Activated CD4-positive, alpha-beta T cell treated with anti-CD3 and anti-CD28 coated beads, Interleukin-2, amount 10 ng/mL, durations not matched to agents 24 days and 14 days (primary cell): ENCODE measurements at places on chromosomes 1 and 21.
A peak's percentile ranks its signal among the peaks of the same experiment; 100 is the strongest.

GRCh38 chr1:238664139-238664538 lies 722.2 kb upstream of the CHRM3 start:
- DNase-seq = no peak

GRCh38 chr1:176863613-176864012 lies 300.9 kb downstream of the ASTN1 start:
- no peak for DNase-seq

- DNase-seq = no peak
These were observed 183.2 kb upstream of the ZRANB2 start for GRCh38 chr1:71264039-71264438.

GRCh38 chr1:25492323-25492722 lies 51.1 kb upstream of the LDLRAP1 start:
- DNase-seq = no peak

DNA sequence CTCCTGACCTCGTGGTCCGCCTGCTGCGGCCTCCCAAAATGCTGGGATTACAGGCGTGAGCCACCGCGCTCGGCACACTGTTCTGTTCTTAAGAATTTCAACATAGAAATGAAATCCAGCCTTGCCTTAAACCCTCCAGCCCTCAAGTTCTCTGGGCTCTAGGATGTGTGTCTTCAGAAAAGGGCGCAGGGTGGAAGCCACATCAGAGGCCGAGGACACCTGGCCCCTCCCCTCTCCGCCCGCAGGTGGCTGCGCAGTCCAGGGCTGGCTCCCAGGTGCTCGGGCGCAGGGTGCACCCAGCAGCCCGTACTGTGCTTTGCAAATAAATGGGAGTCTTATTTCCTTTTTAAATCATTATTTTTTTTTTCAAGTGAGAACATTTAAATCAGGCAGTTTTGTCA lies 2.0 kb upstream of the C1orf174 start:
- DNase-seq = peak; percentile 80

DNA sequence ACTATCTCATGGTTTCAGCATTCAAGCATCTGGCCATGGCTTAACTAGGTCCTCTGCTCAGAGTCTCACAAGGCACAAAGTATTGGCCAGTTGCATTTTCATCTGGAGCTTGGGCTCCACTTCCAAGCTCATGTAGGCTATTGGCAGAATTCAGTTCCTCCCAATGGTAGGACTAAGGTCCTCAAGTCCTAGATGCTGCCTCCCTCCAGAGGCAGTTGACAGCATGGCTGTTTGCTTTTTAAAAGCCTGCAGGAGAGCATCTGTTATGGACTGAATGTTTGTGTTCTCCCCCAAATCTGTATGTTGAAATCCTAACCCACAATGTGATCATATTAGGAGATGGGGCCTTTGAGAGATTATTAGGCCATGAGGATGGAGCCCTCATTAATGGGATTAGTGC lies 38.0 kb upstream of the HLX start:
- DNase-seq = no peak

GRCh38 chr1:50417507-50417906 lies 5.7 kb downstream of the DMRTA2 start:
- DNase-seq = peak; percentile 57

GRCh38 chr1:153597206-153597605 lies 15.7 kb downstream of the S100A16 start:
- DNase-seq = no peak

GRCh38 chr1:2228694-2229036 lies 546 bp downstream of the SKI start:
- no peak for DNase-seq

GRCh38 chr1:67977756-67978155 lies 72.7 kb downstream of the DIRAS3 start:
- no peak for DNase-seq

GRCh38 chr1:47228644-47229030 lies 3.4 kb downstream of the TAL1 start:
- DNase-seq = no peak

DNA sequence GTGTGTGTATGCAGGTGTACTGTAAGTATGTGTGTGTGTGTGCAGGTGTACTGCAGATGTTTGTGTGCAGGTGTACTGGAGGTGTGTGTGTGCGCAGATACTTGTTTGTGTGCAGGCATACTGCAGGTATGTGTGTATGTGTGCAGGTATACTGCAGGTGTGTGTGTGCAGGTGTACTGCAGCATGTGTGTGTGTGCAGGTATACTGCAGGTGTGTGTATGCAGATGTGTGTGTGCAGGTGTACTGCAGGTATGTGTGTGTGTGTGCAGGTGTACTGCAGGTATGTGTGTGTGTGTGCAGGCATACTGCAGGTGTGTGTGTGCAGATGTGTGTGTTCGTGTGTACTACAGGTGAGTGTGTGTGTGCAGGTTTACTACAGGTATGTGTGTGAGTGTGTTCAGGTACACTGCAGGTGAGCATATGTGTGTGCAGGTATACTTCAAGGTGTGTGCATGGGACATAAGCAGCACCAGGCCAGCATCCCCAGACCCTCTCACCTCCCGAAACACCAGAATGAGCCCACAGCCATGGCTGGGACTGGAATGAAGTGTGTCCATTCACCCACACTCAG lies 97.5 kb downstream of the DMRTB1 start:
- no peak for DNase-seq

GRCh38 chr21:16913010-16913409 lies 599.8 kb upstream of the CXADR start:
- DNase-seq = no peak

- no peak for DNase-seq
These were observed 60.1 kb downstream of the ATG4C start for GRCh38 chr1:62844030-62844429.

- no peak for DNase-seq
These were observed 36.9 kb upstream of the QSOX1 start for GRCh38 chr1:180117764-180118116.

- no peak for DNase-seq
These were observed 30.1 kb upstream of the KIF26B start for GRCh38 chr1:245124644-245125043.

DNA sequence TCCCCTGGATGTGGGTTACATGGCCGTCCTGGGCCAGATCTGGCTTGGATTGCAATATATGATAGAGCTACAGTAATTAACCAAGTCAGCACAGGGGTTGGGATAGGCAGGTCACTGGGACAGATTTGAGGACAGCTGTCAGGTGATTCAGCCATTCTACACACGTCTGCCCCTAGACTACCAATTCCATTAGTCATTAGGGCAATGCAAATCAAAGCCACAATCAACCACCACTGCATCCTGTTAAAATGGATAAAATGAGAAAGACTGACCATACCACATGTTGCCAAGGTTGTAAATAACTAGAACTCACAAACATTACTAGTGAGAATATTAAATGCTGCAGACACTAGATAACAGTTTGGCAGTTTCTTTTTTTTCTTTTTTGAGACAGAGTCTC lies 16.0 kb downstream of the C21orf58 start:
- no peak for DNase-seq

GRCh38 chr1:16180291-16180824 lies 24.5 kb upstream of the EPHA2 start:
- no peak for DNase-seq

- no peak for DNase-seq
These were observed 40.6 kb upstream of the CLIC4 start for GRCh38 chr1:24704411-24705259.

GRCh38 chr1:43367904-43368645 lies at the start of gene ELOVL1:
ELOVL1 (minus strand) TSS chr1:43368011; CDS start chr1:43365609, 2,402 bp downstream.
- peak; percentile 96 for DNase-seq

DNA sequence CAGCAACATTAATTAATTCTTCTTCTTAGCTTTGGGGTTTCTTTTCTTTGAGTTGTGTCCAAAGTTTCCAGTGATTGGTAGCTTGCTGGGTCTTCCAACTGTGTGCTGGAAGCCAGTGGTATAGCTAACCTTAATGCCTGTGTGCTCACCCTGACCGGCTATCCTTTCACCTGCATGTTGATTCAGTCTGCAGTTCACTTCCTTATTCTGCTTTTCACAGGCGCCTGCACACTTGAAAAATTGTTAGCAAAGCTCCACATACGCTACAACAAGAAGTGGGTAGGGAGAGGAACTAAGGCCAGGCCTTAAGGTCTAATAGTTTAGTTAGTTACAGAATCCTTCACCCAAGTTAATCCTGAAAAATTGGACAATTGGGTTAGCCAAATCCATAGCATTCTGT lies 35.7 kb downstream of the NCF2 start:
- no peak for DNase-seq

GRCh38 chr1:86382878-86383277 lies 13.2 kb downstream of the ODF2L start:
- no peak for DNase-seq

- DNase-seq = no peak
These were observed 89.3 kb downstream of the EDEM3 start for GRCh38 chr1:184665360-184665759.

- DNase-seq = peak; percentile 84
These were observed 1.4 kb upstream of the RBM15 start for GRCh38 chr1:110337704-110338308.

- peak; percentile 72 for DNase-seq
These were observed 101.4 kb upstream of the RGS1 start for GRCh38 chr1:192474080-192474683.

- DNase-seq = no peak
These were observed 713.5 kb downstream of the AMY1C start for GRCh38 chr1:104463126-104463697.

GRCh38 chr1:24282491-24282890 lies 36.7 kb upstream of the GRHL3 start:
- DNase-seq = no peak

DNA sequence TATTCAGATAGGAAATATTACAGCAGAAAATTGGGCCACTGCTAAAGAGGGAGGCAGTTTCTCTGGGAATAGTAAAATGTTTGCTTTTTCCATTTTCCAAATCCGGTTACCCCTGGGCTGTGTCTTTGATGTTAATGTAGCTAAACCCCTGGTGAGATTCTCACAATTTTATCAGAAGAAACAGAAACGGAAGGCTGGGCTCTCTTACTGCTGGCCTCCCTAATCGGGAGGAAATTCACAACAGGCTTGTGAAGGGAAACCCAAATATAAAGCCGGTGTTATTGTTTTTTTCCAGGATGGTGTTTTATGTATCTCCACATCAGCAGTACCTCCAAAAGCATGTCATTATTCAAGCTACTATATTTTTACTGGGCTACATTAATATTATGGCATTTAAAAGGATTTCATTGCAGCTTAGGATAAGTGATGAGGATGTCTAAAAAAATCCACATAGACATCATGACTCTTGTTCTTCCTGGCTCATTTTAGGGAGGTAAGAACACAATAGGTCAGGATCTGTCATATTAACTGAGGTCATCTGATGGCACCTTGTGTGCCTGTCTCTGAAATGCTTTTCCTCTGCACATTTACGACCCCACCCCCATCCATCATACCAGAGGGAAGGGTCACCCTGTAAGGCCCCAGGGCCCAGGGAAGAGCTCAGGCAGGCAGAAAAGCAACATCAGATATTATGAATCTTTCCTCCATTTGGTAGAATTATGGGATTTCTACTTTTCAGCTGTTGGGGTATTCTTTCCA lies 158.7 kb downstream of the DSCAM start:
- DNase-seq = no peak

DNA sequence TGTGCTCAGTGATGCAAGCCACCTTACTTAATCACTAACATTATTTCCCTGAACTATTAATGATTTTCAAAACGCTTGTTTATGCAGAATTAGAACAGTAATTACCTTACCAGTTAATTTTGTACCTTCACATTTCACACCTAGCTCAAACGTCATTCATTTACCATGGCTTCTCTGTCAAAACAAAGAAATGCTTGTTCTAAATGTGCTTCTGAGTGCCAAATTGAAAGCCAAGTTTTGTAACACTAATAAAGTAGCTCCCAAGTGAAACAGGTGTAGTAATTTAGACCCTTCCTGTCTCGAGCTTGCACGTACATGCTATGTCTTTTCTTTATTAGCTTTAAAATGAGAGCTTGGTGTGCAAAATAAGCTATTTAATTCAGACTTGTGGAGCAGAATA lies 533.7 kb upstream of the PKN2 start:
- no peak for DNase-seq

DNA sequence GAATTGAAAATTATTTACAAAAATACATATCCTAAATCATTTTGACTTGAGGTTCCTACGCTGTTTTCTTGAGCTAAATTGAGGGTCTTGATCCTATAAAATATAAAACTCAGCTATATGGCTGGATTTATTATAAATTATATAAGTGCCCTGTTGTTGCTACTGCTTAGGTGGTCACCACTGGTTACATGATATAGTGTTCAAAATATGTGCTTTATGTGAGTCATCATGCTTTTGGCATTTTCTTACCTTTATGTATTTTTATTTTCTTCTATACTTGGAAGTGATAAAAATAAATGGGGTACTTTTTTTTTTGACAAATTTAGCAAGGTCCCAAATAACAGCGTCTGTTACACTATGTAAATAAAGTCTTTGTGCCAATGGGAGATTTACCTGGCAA lies 31.1 kb upstream of the PTPRC start:
- no peak for DNase-seq

GRCh38 chr1:61892977-61893376 lies 150.7 kb downstream of the PATJ start:
- DNase-seq = no peak

- no peak for DNase-seq
These were observed 313.2 kb downstream of the OLFM3 start for GRCh38 chr1:101683561-101683960.

DNA sequence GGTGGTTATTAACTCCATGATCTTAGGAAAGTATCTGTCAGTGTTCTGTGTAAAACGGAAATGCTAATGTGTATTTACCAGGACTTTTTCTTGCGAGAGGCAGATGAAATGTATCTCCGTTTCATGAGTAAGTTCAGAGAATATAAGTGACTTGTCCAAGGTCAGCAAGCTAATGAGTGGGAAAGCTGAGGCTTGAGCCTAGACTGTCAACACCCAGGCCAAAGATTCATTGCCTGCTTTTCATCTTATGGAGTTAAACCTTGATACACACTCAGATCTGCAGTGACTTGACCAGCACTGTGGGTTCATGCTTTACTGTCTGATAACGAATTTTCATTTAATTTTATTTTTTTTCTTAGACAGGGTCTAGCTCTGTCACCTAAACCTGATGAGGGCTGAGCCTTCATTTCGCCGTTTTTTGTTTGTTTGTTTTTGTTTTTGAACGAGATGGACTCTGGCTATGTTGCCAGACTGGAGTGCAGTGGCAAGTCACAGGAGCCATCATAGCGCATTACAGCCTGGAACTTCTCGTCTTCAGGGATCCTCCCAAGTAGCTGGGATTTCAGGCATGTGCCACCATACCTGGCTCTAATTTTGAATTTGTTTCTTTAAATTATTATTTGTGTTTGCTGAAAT lies 918 bp upstream of the JTB start:
- no peak for DNase-seq

- DNase-seq = no peak
These were observed 80.2 kb upstream of the MACF1 start for GRCh38 chr1:39124282-39124681.

- no peak for DNase-seq
These were observed 6.2 kb downstream of the CROCC start for GRCh38 chr1:16927711-16928485.

DNA sequence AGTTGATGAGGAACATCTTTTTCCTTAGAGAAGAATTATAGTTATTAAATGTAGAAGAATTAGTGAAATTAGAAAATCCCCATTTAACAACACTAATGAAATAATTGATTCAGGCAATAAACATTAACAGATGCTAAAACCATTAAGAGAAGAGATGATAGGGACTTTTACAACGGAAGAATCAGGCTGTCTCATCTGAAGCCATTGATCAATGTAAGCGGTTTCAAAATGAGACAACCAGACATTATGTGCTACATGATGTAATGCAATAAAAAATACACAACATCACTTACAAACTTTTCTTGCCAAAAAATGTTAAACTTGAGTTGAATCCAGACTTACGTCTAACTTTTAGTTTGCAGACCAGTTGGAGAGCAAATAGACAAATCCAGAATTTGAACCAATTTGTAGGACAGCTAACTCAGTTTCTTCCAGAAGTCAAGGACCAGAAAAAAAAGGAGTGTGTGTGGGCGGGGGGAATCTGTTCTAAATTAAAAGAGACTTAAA lies 165.4 kb upstream of the DPT start:
- DNase-seq = no peak
